ENCODE measurements at places on chromosomes 6 and 20. TPM values are rescaled to one million over a fixed set of nuclear protein-coding genes. Genes with fewer than 3 reads are reported as not detected.

GRCh38 chr6:100574836-100575235 is 110.1 kb upstream of the SIM1 start:
- no peak for DNase-seq

GRCh38 chr6:109987196-109987595 is 9.1 kb downstream of the GPR6 start:
- DNase-seq = no peak

DNA sequence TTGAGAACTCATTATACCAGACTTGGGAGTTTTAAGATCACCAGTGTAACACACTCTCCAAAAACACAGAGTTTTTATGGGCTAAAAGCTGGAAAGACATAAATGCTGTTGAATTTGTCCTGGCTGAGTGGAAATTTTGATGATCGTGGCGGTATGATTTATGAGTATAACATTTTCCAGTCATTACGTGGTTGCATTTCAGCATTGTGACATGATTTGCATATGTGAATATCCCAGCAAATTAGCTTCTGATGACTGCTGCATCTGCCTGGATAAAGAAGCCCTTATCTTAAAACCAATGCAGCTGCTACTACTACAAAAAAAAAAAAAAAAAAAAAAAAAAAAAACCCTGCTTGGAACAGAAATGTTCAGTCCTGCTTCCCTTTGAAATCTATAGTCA is 850.9 kb downstream of the TFAP2A start:
- no peak for DNase-seq

The TNNC2 gene
- total RNA-seq = not detected

DNA sequence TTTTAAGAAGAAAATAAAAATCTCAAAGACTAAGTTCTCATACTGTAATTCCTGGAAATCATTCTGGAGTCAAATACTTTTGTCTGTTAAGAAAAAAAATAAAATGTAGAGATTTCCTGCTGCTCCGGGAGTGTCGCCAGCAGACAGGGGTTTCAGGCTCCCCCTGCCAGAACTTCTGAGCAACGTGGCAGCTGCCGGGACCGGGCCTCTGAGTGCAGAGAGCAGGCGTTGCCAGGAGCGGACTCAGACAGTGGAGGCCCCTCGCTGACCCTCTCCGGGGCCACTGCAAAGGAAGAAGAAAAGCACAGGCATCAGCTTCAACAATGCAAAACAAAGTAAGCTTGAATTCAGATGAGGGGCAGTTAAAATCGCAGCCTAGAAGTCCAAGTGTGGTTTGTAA is 95.5 kb downstream of the THBS2 start:
- DNase-seq = peak; percentile 83

The TMEM74B gene
- 2.9 TPM for total RNA-seq

DNA sequence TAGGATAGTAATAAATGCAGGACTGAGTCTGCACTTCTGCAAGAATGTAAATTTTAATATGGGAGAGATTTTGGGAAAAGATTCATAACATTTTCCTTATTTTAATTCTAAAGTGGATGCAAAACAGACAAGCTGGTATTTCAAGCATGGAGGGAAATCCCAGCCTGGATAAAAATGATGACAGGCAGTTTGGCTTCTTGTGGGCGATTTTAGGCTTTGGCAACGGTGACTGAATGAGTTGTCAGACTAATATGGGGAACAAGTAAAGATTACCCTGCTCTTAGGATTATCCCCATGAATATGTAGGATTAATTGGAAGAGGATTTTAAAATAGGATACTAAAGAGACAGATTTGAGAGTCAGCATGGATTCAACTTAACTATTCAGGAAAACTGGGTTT is 21.0 kb downstream of the OGFRL1 start:
- DNase-seq = no peak

DNA sequence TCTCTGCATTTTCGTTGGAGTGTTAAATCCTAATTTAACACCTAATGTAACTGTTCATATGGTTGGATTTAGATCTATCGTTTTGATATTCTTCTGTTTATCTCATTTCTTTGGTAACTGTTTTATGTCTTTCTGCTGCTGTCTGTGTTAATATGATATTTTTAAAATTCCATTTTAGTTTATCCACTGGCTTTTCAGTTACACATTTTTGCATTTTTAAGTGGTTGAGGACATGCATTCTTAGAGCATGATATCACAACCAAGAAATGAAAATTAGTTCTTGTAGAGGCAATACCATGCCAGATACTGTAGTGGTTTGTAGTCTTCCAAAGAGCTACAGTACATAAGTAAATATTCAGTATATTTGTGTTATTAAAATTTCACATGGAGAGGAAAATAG is 58.6 kb downstream of the LIN28B start:
- no peak for DNase-seq

DNA sequence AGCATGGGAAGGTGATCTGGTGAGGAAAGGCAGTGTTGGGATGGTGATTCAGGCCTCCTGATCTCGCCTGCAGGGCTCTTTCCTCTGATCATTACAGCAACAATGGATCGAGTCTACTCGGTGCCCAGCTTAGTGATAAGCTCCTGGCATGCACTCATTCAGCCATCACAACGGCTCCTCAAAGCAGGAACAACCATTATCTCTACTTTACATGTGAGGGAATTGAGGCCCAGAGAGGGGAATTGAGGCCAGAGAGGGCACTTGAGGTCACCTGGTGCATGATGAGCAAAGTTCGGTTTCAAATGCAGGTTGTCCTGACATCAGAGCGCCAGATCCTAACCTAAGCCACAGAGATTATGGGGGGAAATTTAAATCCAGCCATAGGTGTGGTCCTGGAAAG is 42.0 kb upstream of the BPIFA2 start:
- DNase-seq = no peak

DNA sequence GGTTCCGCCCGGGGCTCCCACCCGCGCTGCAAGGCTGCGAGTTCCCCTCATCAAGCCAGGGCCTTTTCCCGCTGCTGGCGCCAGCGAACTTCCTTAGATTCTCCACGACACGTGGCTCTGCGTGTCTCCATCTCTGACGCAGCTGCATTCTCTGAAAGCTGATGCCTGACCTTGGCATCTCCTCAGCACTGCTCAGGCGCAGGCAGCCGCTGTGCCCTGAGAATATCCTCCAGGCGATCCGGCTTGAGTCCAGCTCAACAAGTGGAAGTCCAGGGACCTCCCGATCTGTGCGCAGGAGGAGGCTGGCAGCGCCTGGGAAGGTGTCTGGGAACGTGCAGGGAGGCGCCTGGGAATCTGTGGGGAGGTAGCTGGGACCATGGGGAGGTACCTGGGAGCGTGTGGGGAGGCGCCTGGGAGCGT is 171.2 kb upstream of the THBS2 start:
- DNase-seq = peak; percentile 67

GRCh38 chr6:45822246-45822812 is 193.3 kb downstream of the CLIC5 start:
- DNase-seq = no peak

GRCh38 chr6:136647363-136647852 is 97.2 kb upstream of the MAP7 start:
- DNase-seq = no peak

The PPARD gene
- 14.7 TPM for total RNA-seq

DNA sequence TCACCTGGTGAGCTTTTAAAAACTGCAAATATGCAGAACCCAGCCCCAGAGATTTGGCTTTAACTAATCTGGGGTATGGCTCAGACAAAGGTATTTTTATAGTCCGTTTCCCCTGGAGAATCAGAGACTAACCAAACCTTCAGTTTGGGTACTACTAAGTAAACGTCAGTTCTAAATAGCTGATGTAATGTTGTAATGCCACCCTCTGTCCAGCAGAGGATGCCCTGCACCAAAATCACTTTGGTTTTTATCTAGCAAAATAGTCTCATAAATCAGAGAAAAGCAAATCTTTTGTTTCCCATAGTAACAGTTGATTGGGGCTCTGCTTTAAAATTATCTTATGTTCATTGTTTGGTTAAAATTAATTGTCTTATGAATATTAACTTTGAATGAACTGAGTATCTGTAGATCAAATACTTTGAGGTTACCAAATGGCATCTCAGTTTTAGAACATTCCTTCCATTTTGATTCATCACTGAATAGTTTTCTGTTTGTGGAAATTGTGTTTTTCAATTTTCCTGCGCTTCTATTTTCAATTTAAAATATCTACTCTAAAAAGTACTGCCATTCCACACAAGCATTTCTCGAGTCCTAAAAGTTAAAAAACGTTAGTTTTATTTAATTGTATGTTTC is 278.3 kb upstream of the PLCB4 start:
- DNase-seq = no peak

DNA sequence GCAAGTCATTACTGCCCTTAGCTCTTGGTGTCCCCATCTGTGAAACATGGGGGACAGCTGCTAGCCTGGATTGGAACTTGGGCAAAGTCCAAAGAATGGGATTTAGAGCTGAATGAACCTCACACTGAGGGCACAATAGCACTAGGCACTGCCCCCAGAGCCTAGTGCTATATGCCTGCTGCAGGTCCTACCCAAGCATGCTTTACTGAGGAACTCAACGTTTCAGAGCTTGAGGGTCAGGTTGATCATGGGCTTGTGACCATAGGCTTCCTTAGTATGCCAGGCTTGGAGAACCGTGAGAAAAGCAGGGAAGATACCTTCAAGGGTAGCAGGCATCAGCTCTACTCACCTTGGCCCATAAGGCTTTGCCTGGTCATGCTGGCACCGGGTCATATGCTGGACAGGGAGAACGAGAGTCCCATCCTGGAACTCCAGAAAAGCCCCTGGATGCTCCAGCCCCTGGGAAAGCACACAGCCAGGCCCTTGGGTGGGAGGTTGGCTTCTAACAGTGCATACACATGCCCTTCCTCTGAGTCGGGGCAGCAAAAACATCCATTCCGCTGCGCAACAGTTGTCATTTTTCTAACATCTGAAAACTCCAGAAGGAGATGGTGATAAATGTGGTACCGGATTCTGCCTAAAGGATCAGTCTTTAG is 29.7 kb downstream of the EIF2S2 start:
- DNase-seq = no peak

GRCh38 chr6:87210979-87211378 is 55.6 kb downstream of the ZNF292 start:
- no peak for DNase-seq
